ENCODE measurements at places on chromosomes 2 and 18. TPM values are rescaled to one million over a fixed set of nuclear protein-coding genes. Genes with fewer than 3 reads are reported as not detected.

The PROKR1 gene
- total RNA-seq = 4.4 TPM

The SERPINB3 gene
- 0.11 TPM for total RNA-seq

The ACKR3 gene
- 1.4 TPM for total RNA-seq

The SLC14A1 gene
- not detected for total RNA-seq

The APCDD1 gene
- 5.3 TPM for total RNA-seq

The AMER3 gene
- total RNA-seq = 0.13 TPM

The G6PC2 gene
- total RNA-seq = not detected

The VWA3B gene
- total RNA-seq = not detected

The SALL3 gene
- total RNA-seq = 83.8 TPM

The SLC19A3 gene
- total RNA-seq = 6.5 TPM

The SELENOI gene
- 53.1 TPM for total RNA-seq

The POTEC gene
- not detected for total RNA-seq

The MC4R gene
- not detected for total RNA-seq

GRCh38 chr2:64599469-64599868, 54.2 kb downstream of the SERTAD2 start:
- DNase-seq = no peak

DNA sequence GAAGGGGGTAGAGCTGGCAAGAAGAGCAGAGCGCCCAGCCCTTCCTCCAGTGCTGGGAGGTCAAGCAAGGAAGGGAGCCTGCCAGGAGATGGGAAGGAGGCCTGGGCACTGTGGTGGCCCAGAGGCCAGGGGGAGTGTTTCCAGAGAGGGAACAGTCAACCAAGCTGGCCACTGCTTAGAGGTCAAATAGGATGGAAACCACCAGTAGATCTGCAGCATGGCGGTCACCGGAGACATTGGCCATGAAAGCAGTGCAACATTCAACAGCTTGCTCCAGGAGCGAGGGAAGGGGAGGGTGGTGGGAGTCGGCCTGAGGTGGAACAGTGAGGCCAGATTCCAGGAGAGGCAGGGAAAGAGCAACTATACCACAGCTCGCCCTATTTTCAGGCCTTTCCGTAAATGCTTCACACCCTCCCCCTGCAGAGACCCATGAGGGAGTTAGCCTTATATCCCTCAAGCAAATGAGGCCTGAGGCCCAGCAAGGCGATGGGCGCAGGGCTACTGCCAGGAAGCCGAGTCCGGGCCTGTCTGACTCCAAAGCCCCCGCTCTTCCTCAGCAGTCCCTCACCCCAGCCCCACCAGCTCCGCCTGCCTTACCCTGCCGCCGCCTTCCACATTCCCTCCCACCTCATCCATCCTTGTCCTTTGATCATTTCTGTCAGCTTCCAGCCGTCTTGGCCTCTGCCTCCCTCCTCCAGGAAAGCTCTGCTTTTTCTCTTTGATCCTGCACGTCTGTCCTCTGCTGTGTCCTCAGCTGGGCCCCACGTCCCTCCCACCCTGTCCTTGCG, 17.0 kb downstream of the KCNK3 start:
- DNase-seq = no peak

DNA sequence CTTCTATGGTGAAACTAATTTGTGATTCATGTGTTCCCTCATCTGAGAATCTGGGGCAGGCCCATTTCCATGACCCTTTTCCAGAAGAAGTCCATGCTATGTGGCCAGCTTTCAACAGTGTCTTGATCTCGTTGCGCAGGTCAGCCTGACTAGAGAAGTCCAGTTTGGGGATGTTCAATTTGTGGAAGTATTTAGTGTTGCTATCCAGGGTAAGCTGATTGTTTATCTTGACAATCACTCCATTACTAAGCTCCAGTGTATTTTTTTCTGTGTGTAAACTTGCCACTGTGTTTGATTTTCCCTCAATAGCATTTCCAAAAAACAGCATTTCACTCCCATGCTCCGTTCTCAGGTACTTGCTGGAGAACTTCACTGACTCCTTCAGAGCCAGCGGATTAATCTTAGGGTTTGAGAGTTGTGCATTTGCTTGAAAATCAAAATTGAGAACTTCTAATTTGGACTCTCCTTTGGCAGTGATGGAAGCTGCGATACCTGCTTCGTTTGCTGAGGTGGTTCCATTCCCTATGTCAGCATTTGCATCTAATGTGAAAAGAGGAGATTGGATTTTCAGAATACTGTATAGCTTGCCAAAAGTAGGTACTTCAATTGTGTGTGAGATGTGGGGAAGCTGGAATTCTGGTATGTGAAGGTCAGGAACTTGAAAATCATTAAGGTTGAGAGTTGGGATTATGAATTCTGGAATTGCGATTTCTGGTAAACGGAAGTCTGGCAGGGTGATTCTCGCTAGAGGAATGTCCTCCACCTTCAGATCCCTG, 35.7 kb downstream of the APOB start:
- DNase-seq = no peak

DNA sequence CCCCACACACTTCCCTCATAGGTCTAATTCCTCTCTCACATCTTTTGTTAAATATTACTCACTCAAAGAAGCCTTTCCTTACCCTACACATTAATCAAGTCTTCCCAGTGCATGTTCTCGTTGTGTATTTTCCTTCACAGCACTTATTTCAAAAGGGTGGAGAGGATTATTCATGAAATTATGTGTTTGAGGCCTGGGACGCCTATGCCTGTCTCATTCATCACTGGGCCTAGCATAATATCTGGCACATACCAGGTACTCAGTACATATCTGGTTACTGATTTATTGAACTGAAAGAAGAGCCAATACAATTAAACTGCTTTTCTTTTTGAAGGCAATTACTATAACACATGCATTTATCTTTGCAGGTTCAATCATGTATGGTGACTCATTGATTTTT, 15.1 kb upstream of the MALL start:
- DNase-seq = no peak

DNA sequence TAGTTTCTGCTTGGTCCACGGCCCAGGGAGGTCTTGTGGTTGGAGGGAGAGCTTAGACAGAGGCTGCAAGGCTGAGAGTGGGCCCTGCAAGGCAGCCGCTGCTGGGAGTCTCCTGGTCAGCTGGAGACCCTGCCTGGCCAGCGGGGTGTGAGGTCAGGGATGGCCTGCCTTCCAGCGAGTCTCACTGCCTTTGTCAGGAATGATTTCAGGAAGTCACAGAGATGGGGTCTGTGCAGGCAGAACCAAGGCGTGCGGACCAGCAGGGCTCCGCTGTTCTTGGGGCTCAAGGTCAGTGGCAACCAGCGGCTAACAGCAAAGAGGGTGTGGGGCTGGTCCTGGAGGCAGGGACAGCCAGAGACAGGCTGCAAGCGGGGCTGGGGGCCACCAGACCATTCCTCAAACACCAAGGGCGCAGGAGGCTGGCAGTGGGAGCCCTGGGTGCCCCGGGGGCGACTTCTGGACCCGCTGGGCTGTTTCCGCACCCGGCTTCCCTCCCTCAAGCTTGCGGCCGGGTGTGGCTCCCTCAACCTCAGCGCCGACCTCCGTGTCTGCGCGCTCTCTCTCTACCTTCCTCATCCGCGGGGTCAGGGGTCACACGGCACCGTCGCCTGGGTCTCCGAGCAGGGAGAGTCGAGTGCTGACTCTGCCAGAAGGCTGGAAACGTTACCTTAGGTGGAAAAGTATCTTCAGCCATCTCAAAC, 124.5 kb upstream of the CTDP1 start:
- DNase-seq = no peak

DNA sequence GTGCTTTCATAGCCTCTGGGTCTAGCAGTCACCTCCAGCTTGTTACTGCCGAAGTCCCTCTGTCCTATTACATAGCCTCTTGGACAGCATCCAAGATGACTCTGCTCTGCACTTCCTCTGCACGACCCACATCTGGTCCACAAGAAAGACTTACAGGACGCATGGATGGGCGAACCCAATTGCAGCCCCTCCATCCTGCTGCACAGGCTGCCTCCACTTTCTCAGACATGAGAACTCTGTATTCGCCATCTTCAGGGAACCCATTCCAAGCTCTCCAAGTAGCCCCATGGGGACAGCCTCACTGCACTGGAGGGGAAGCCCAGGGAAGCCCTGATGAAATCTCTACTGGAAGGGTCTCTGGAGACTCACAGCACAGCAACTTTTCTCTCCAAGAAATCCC, 172.1 kb downstream of the GFPT1 start:
- no peak for DNase-seq

DNA sequence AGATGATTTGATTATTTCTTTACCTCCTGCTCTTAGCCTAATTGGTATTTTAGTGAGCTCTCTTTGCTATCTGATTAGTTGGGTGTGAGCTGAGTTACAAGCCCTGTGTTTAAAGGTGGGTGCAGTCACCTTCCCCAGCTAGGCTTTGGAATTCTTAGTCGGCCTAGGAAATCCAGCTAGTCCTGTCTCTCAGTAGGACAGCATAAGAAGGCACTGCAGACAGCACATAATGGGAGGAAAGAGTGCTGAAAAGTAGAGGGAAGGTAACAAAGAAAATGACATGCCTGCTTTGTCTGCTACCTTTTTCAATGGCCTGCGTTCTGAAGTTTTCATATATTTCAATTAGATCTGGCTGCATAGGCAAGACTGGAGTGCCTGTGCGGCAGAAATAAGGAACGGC, 1794.0 kb upstream of the CELF4 start:
- DNase-seq = no peak

DNA sequence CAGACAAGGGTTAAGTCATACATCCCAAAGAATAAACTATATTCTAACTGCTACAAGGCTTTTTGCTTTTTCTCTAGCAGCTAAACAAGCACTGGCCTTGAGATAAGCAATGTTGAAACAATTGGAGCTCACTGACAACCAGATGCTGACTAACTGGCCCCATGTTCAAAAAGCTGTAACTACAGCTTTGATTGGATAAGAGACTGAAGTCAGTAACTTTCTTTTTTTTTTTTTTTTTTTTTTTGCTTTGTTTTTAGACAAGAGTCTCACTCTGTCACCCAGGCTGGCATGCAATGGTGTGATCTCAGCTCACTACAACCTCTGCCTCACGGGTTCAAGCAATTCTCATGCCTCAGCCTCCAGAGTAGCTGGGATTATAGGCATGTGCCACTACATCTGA, 45.4 kb upstream of the TMEM163 start:
- no peak for DNase-seq

DNA sequence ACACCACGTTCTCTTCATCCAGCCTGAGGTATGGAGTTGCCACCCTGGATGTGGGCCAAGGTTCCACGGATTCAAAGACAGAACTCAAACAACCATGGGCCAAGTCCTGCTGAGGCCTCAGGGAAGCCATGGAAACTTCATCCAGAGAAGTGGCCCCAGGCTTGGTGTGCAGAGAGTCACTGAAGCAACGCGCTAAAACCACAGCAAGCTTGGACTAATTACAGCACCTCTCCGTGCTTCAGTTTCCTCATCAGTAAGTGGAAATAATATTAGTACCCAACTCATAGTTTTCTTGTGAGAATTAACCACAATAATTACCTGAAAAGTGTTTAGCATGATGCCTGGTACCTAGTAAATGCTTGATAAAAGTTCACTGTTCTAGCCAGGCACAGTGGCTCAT, 19.2 kb upstream of the AP1S3 start:
- DNase-seq = no peak

GRCh38 chr2:217086038-217086522, 226.2 kb upstream of the TNP1 start:
- no peak for DNase-seq

DNA sequence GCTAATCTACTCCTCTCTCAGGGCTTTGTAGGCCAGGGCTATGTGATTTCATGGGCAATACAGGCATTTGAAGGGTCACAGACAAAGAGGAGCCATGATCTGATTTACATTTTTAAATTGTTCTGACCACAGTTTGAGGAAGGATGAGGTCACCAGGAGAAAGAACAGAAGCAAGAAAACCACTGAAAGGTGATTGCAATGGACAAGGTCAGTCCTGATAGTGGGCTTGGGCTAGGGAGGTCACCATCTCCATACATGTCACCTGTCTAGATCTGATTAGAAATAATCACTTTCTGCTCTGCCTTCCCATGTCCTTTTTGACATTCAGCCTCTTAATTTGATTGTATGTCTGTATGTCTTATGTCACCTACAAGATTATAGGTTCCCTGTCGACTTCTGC, 248.9 kb upstream of the CWC22 start:
- DNase-seq = no peak

DNA sequence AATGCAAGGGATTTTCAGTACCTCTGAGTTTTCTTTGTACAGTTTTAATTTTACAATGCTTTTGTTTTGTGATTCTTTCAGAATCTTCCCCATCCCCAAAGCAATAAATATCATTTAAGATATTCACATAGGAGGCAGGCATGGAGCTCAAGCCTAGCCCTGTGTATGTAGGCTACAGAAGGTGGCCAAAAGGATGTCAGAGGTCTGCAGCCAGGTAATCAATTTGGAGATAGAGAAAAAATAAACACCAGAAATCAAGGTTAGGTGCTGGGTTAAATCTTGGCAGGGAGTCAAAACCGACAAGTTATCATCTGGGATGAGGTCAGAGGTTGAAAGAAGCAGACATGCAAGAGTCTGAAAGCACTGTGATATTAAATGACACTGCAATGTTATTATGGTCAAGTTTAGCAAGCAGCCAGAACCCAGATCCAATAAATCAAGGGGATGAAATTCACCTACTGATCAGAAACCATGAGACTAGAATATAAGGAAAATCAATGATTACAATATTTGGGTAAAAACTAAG, 45.1 kb upstream of the LRP1B start:
- no peak for DNase-seq

GRCh38 chr2:221347471-221347870, 224.6 kb downstream of the EPHA4 start:
- no peak for DNase-seq

GRCh38 chr2:196677404-196677803, 37.9 kb downstream of the CCDC150 start:
- DNase-seq = no peak

GRCh38 chr18:36075862-36076587, 8.7 kb upstream of the RPRD1A start:
- no peak for DNase-seq

DNA sequence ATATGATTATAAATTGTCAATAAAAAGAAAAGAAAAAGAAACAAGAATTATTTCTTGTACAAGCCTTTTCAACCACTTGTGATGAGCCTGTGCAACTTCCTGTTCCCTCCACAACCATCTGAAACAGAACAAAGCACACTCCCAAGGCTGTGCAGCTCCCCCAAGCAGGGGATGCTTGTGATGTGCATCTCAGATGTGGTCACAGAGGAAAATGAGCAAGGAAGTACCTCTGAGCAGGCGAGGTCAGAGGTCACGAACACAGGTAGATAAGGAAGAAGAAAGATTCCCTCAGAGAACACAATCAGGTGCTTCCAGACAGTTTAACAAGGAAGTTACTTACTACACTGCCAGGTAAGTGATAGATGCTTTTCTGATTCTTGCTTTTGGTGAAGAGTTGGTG, 274.8 kb upstream of the SLC39A10 start:
- DNase-seq = no peak

- no peak for DNase-seq
Measured at GRCh38 chr2:19757586-19757985, 144.2 kb downstream of the TTC32 start.

- no peak for DNase-seq
Measured at GRCh38 chr2:197244349-197244748, 66.2 kb downstream of the ANKRD44 start.

DNA sequence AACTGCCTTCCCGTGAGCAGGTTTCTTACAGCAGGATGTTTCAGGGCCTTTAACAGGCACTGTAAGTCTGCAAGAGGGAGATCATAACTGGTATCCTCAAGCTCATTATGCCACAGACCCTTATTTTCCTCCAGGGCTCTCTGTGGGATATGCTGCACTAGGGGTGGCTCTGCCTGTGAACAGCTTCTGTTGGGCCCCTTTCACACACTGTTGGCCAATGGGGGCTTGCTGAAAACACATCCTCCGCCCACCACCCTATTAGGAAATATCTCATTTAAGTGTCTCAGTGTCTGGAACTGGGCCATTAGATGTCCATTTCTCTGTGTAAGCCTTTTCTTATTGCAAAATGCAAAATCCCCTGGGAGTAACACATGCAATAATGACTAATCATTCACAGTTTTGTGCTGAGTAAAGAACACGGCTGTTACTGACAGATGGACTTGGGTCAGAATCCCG, 414.3 kb upstream of the HS6ST1 start:
- DNase-seq = no peak
